ENCODE measurements at places on chromosomes 16 and 17.

DNA sequence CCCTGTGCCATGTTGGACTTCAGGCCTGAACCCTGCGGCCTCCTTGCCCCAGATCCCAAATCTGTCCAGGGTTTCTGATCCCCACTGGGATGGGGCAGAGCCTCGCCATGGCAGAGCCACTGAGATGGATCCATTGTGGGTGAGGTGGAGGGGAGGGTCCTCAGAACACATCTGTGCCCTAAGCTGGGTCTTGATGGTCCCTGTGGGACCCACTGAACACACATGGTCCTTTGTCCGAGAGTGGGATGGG lies 38.0 kb upstream of the KSR1 start:
- no peak for DNase-seq

- DNase-seq: no peak
These were observed 34.8 kb downstream of the CMTM3 start for GRCh38 chr16:66639091-66639885.

- no peak for DNase-seq
These were observed 27.6 kb upstream of the LASP1NB start for GRCh38 chr17:38897671-38898290.

- DNase-seq: no peak
These were observed 72.9 kb downstream of the JPH3 start for GRCh38 chr16:87675111-87675719.

GRCh38 chr17:48671697-48672171 lies 45.6 kb upstream of the HOXB9 start:
- DNase-seq: no peak

Measured in 8988T (cell line).